Left lung (tissue), 14 donors: ENCODE measurements at places on chromosomes 4 and X. TPM values are rescaled to one million over a fixed set of nuclear protein-coding genes. Genes with fewer than 3 reads are reported as not detected.

DNA sequence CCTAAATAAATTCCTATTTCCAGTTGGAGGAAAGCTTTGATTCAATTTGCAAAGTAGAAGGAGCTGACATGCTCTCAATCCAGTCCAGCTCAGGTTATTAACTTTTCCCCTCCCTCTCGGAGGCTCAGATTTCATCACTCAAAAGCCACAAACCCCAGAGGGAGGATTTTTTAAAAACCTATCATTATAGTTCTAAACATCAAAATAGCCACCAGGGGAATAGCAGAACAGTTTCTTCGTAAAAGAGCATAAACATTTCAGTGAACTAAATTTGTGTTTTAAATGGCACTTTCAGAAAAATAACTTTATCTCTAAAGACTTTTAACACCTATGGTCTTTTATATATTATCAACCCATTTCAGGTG is 8.8 kb downstream of the GPRIN3 start:
- DNase-seq, result no peak

- DNase-seq, result no peak
These were observed 1.8 kb downstream of the TAFAZZIN start for GRCh38 chrX:154413142-154413541.

The SHOX gene
- polyA plus RNA-seq, result 0.26 TPM

GRCh38 chr4:70586841-70587240 is 5.2 kb upstream of the AMBN start:
- no peak for DNase-seq

DNA sequence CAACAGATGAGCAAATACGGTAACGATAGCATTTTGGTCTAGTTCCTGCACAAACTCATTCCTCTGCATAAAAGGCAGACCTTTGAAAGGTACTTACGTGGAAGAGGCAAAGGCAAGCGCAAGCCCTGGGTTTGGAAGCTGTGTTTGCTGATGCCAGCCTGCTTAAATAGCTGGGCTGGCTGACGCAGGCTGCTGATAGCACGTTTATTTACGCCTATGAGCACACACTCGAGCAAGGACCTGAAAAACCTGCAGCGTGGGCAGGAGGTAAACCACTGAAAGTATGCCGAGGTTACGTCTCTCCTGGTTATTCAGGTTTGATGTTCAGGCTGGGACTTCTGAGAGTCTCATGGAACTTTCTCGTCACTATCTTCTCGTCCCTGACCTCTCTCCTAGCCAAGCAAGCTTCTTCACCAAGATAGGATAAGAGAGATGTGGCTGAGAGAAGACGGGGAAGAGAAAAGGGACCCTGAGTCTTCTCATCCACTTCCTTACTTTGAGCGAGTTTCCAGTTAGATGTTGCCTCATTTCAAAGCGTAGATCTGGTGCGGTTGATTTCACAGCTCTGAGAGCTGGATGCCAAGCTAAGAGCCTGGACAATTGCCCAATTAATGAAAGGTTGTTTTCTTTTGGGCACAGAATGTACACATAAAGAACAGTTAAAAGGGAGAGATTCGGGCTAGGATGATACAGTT is at the start of gene HOPX:
Gene HOPX (minus strand): TSS at position 139 of the 695 bp plus-strand sequence. CDS start 23,480 bp downstream, outside the sequence.
- peak; percentile 81 for DNase-seq

- peak; percentile 5 for DNase-seq
These were observed 8.4 kb downstream of the ANK2 start for GRCh38 chr4:113057891-113058290.

GRCh38 chrX:136823175-136823574 is 42.4 kb upstream of the ARHGEF6 start:
- no peak for DNase-seq

DNA sequence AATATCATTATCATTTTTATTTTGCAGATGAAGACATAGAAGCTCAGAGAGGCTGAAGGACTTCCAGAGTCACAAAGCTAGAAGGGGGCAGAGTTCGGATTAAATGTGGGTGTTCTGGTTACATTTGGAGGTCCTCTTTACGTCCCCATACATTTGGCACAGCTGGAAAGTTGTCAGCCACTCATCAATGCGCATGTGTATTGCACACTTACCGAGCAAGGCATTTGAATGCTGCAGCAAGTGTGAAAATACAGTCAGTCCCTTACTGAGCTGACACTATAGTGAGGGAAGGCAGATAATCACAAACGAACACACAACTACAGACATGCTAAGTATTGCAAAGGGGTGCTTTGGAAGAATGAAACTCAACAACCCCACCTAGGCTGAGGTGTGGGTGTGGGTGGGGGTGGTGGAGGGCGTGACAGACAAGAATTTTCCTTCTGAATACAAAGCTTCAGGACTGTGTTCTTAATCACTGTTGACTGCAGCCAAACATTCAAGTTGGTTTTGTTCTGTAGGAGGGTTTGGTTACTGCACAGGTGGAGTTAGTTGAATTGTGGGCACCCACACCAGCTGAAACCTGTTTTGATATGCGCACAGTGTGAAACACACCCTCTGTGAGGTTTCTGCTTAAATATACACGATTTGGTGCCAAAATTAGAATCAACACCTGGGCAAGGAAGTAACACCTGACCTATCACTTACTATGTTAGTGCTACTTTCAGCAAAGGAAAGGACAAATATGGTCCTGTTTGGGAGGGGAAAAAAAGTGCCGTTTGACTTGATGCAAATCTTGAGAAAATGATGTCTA is 72.4 kb downstream of the COQ2 start:
- no peak for DNase-seq

The COL4A6 gene
- polyA plus RNA-seq, result 15.9 TPM

GRCh38 chrX:46777971-46778810 is 19.3 kb upstream of the SLC9A7 start:
- DNase-seq, result peak; percentile 63

The PPP4R3C gene
- polyA plus RNA-seq, result not detected
